Kidney tubule cell (primary cell): ENCODE measurements at places on chromosomes 11 and 22.

- DNase-seq, result peak; percentile 78
These were observed 244.7 kb downstream of the ETS1 start for GRCh38 chr11:128342511-128343134.

- DNase-seq, result peak; percentile 12
These were observed 61.5 kb downstream of the RPUSD4 start for GRCh38 chr11:126149759-126150625.

DNA sequence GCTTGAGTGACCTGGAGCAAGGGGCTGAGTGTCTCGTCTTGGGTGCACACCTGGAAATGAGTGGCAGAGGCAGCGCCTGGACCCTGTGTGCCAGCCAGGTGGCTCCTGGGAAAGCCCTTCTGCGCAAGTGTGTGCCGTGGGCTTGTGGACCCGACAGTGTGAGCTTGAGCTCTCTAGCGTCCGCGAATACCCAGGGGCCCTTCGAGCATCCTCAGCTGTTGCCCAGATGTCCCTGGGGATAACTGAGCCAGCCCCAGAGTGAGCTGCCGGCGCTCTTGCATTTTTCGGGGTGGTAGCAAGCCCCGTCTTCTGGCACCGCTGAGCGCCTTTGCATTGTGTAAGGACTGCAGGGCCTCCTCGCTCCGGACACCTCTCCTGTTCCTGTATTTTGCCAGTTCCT, 399.2 kb downstream of the TBC1D22A start:
- no peak for DNase-seq

DNA sequence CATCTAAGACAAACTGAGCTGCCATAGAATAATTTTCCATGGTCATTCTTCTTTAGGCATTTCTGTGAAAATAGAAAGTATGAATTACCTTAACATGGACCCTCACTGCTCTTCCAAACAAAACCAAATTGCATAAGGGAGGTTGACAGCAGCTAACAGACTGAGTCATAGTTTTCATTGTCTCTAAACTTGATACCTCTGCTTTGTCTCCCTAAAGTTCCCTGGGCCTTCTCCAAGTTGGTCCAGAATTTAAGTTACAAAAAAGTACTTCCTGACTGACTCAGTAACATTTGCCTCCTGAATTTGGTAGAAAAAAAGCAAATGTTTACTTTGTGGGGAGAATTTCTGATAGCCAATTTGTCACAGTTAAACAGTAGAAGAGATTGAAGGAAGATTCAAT, 3.0 kb downstream of the OR8D1 start:
- DNase-seq, result no peak

- no peak for DNase-seq
These were observed 376.5 kb downstream of the BUD13 start for GRCh38 chr11:116396331-116396730.

GRCh38 chr11:107538239-107538638, 27.3 kb downstream of the ALKBH8 start:
- DNase-seq, result no peak

GRCh38 chr11:62547691-62548281, 1.2 kb upstream of the AHNAK start:
- DNase-seq, result peak; percentile 78

DNA sequence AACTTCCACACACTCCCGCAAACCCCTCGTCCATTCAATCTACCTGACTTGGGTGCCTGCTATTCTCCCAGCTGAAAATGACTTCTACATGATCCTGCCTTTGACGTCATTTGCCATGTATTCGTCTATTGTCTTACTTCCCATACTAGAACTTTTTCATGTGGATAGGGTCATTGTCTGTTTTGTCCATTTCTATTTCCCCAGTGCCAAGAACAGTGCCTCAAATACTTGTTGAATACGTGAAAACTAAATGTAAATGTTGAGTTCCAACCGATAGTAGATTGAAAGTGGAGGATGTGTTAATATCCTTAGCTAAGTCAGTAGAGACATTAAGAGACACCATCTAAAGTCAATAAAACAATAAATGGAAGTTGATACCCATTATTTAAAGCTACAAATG, 935 bp downstream of the TRIM68 start:
- peak; percentile 33 for DNase-seq

GRCh38 chr11:14124886-14125285, 162.4 kb downstream of the SPON1 start:
- DNase-seq, result no peak

DNA sequence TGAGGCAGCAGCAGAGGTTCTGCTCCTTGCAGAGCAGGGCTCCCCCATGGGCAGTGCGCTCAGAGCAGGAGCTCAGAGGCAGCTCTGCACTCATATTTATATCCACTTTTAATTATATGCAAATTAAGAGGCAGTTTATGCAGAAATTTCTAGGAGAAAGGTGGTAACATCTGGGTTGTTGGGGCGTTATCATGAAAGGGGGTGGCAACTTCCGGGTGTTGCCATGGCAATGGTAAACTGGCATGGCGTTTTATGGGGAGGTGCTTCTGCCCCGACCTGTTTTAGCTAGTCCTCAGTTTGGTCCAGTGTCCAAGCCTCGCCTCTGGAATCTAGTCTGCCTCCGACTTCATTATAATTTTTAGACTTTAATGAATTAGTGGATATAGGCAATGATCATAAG, 1191.7 kb downstream of the TBC1D22A start:
- DNase-seq, result no peak

- DNase-seq, result no peak
These were observed 22.0 kb upstream of the KLHL35 start for GRCh38 chr11:75454987-75455386.

DNA sequence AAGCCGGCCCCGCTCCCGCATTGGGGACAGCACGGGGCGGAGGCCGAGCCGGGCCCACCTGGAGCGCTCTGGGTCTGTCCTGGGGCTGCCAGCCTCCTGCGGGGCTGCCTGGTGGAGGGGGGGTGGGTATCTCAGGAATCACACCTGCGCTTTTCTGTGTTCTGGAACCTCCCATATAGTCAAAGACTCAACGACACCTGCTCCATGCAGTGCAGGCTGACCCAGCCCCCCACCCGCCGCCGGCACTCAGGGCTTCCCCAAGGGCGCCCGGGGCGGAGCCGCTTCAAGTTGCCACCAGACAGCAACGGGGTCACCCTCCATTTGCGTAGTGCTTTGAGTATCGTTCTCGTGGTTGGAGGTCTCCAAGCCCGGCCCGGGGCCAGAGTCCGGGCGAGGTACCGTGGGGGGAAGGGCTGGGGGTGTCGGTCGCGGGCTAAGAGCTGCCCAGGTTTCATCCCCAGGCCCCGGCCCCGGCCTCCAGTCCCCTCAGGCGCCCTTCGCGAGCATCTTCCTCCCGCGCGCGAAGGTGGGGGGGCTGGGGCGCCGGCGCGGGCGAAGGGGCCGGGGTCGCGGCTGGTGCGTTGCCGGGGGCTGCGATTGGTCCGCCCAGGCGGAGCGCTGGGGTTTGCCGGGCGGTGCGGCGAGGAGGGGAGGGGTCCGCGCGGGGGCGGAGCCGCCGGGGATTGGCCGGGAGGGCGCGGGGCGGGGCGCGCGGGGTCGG, 6.6 kb downstream of the TSPAN4 start:
- no peak for DNase-seq

DNA sequence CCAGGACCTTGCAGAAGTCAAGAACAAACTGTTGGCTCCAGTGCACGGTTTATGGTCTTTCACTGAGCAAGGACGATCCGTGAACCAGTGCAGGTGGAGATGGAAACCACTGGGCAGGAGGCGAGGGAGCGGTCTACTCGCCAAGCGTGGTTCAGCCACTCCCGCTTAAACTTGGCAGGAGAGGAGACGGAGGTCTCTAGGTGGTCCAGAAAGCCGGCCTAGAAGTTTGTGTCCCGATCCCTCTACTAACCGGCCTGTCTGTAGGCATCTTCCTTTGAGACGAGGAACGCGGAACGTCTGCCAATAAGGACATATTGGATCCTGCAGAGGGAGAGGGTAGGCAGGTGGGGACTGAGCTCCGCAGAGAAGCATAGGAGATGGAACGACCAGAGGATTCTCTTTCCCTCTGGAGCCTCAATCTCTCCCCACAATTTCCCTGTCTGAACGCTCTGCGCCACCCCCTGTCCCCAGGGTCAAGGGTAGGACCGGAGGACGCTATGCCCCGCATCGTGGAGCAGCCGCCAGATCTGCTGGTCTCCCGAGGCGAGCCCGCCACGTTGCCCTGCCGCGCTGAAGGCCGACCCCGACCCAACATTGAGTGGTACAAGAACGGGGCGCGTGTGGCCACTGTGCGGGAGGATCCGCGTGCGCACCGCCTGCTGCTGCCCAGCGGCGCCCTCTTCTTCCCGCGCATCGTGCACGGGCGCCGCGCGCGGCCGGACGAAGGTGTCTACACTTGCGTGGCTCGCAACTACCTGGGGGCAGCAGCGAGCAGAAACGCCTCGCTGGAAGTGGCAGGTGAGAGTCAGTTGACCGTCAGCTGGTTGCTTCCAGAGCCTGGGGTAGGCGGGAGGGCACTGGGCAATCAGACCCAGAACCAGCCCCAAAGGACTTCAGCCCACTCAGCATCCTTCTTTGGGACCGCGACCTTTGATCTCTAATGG, 3.4 kb downstream of the ROBO3 start:
- no peak for DNase-seq

DNA sequence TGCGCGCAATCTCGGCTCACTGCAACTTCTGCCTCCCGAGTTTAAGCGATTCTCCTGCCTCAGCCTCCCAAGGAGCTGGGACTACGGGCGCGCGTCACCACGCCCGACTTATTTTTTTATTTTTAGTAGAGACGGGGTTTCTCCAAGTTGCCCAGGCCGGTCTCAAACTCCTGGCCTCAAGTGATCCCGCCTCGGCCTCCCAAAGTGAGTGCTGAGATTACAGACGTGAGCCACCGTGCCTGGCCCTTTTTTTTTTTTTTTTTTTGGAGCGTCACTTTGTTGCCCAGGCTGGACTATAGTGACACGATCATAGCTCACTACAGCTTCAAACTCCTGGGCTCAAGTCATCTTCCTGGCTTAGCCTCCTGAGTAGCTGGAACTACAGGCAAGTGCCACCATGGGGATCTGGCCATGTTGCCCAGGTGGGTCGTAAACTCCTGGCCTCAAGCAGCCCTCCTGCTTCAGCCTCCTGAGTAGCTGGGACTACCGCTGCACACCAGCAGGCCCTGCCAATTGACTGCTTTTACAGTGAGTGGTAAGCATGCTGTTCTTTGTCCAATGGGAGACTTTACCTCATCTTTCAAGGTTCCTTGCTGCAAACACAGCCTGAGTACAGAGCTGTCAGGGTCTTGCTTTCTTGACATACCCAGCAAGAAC, 600 bp upstream of the CENPM start:
- no peak for DNase-seq

DNA sequence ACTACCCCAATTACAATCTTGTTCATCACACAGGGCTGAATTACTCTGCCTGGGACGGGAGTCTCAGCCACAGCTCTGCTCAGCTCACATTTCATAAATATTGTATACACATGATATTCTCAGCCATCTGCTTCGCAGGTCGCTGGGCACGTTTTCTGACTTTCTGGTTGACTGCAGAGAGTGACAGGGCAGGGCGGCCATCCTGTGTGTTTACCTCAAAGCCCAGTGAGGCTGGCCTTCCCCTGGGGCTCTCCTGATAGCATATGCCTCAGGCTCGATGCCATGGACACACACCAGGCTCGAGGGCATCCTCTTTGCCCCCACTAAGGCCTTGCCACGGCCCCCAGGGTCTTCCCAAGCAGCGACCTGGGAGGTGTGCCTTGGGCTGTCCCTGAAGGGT, 345.0 kb downstream of the CADM1 start:
- DNase-seq, result no peak

GRCh38 chr11:119056421-119056999, 495 bp downstream of the HYOU1 start:
- peak; percentile 34 for DNase-seq

- no peak for DNase-seq
These were observed 17.2 kb downstream of the TAF1D start for GRCh38 chr11:93724089-93724488.

GRCh38 chr11:64519541-64519940, 71.5 kb upstream of the SLC22A12 start:
- no peak for DNase-seq

DNA sequence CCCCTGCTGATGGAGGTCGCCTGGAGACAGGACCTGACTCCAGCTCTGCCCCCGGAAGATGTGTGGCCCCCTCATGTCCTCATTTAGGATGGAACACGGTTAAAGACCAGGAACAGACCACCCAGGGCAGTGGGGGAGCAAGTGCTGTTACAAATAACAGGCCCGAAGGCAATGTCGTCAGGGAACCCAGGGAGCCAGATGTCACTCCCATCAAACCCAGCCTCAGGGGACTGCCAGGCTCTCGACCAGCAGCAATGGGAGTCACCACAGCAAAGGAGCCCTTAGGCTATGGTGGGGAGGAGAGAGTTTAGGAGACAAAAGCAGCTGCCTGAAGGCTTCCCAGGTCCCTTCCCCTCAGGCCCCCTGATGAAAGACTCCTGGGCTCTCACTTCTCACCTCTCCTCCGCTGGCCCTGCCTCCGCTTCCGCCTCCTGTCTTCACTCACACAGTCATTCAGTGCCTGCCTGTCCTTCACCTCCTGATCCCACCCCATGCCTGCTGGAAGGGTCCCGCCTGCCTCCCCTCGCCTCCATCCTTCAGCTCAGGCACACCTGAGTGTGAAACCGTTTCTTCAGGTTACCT, 4.4 kb downstream of the RPS19BP1 start:
- DNase-seq, result no peak

DNA sequence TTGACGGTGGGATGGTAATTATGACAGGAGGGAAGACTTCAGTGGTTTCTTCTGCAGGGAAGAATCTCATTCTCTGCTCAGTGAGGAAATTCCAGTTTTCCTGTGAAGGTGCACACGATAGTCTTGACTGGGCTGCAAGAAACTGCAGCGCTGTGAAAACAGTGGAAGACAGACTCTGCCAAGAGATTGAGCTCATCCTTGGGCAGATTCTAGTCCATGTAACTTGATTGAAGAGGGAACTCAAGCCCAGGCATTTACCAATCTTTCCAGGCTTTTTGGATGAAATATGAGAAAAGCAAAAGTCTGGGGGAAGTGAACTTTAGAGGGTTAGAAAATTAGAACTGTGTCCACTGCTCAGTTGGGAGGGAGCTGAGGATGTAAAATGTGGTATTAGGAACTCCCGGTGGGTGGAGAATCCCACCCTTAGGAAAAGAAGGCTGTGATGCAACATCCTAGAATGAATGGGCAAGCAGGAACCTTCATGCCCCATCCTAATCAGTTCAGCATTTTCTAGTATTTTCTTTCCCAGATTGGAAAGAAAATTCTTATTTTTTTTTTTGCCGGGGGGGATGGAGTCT, 212.6 kb downstream of the DBX1 start:
- no peak for DNase-seq

- DNase-seq, result no peak
These were observed 87.2 kb upstream of the PITPNB start for GRCh38 chr22:28006271-28006670.

DNA sequence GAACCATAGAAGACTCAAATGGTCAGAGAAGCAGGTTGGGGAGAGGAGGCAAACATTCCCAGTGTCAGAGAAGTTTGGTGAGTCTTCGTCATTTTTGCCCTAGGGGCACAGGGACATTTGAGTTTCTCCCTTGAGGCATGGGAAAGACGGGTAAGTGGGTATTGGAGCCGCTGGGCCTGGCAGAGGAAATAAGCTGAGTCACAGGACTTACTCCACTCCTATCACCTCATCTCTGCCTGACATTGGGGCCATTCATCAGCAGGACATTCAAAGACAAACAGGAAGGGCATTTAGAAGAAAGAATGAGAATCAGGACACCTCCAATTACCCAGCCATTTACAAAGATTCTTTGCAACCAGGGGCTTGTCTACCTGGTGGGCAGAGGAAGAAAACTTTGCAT, 100.7 kb upstream of the SEZ6L start:
- no peak for DNase-seq

- DNase-seq, result peak; percentile 40
These were observed 3.0 kb upstream of the CHEK1 start for GRCh38 chr11:125621995-125622394.

- peak; percentile 16 for DNase-seq
These were observed 19.4 kb upstream of the SNX32 start for GRCh38 chr11:65814131-65814985.

- DNase-seq, result peak; percentile 99
These were observed 118.9 kb downstream of the PLEKHA7 start for GRCh38 chr11:16895306-16895705.
